ENCODE measurements at places on chromosomes 2 and 18. TPM values are rescaled to one million over a fixed set of nuclear protein-coding genes. Genes with fewer than 3 reads are reported as not detected.
A peak's percentile ranks its signal among the peaks of the same experiment; 100 is the strongest.

Gene UGT1A5
- total RNA-seq, result 0.32 TPM

Gene STRN
- 37.3 TPM for total RNA-seq

Gene CRYBA2
- not detected for total RNA-seq

Gene ITGA4
- 3.3 TPM for total RNA-seq

Gene MC4R
- not detected for total RNA-seq

Gene CAPN14
- total RNA-seq, result 1.3 TPM

Gene B3GNT7
- 1.2 TPM for total RNA-seq

Gene SPDYA
- 0.42 TPM for total RNA-seq

Gene C2orf66
- total RNA-seq, result 0.13 TPM

Gene RGPD4
- total RNA-seq, result not detected

Gene TOGARAM2
- total RNA-seq, result 0.17 TPM

Gene GPR45
- not detected for total RNA-seq

Gene SRD5A2
- total RNA-seq, result not detected

GRCh38 chr2:128914320-128914719 is 595.7 kb upstream of the HS6ST1 start:
- no peak for DNase-seq

GRCh38 chr2:182858671-182859070 is 7.8 kb downstream of the FRZB start:
- no peak for DNase-seq

DNA sequence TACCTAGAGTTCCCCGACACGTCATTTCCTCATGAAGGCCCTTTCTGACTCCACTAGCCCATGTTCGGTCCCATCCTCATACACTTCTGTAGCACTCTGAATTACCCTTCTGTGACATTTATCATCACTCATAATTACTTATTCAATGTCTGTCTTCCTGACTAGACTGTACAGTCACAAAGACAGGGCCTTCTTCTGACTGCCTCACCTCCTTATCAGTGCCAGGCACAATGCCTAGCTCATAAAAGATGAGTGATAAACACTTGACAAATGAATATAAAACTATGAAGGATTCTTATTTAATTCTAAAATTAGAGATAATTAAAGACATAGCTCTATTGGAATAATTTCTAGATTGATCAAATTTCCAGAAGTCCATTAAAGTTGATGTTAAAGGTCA is 1.4 kb upstream of the UBXN4 start:
- DNase-seq, result no peak

- no peak for DNase-seq
These were observed 18.7 kb upstream of the KCTD1 start for GRCh38 chr18:26566874-26567555.

- no peak for DNase-seq
These were observed 108.2 kb upstream of the TWIST2 start for GRCh38 chr2:238739668-238740067.

- no peak for DNase-seq
These were observed 4.2 kb downstream of the STAMBP start for GRCh38 chr2:73832930-73833329.

- DNase-seq, result no peak
These were observed 19.4 kb downstream of the THAP4 start for GRCh38 chr2:241617431-241618154.

DNA sequence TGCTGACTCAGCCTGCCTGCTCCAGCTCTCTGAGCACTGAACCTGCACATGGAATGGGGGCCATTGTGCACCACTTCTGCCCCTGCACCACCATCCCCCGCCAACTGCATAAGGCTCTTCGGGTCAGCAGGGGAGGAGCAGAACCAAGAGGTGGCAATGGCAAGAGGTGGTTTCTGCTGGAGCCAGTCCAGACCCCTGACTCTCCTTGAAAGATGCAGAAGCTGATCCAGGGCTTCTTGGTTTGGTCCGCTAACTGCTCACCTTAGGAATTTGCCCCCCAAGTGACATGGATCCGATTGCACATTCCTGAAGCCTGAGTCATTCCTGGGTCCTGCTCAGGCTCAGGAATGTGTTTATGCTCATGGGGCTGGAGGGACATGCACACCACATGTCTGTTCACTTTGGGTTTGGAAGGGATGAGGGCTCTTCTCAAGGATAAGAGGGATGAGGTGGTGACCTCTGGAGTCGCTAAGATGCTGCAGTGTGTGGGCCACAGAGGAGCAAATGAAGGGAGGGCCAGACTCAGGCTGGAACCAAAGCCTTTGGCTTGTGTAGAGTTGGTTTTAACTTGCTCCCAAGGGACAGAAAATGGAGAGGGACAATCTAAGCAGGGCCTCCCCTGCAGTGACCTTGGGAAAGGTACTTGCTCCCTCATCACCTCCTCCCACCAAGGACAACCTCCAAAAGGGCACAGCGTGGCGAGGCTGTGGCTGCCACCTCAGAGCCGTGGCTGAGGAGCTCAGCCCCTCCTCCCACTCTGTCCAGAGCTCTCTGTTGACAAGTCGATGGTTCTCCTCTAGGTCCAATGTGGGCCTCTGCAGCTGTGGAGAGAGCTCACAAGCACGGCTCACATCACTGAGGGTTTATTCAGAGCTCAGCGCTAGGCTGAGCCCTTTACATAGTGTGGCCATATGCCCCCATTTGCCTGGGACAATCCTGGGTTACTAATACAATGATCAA is 66.2 kb downstream of the HS1BP3 start:
- DNase-seq, result peak; percentile 51

GRCh38 chr2:829047-829446 is 121.6 kb upstream of the SNTG2 start:
- DNase-seq, result no peak

DNA sequence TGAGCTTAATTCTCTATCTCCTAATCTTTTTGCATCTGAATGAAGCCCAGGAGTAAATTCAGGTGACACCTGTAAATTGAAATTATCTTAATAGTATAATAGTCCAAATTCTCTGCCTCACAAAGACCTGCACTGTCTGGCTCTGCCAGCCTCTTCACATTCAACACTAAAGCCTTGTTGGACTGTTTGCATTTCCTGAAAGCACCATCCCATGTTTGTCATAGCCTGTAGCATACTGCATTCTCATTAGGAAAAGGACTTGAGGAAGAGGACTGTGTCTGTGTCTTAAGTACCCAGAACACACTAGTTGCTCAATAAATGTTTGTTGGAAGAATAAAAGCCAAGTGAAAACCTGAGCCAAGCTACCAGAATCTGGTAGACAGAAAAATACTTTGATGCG is 42.9 kb upstream of the GRHL1 start:
- no peak for DNase-seq

DNA sequence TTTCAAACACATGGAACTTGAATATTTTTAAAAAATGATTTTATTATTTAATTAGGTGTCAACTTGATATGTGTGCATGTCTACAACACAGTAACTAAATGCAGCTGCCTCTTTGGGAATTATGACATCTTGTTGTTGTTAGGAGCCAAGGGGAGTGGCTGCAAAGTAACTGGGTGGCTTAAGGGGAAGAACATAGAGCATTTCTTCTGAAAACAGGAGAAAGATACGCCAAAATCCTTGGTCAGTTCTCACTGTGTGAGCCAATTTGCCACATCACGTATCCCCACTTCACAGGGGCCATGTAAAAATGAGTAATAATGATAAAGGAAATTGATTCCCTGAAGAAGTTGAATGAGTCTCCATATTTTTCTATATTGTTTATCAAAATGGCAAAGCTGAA is 309.8 kb upstream of the COL3A1 start:
- DNase-seq, result no peak

DNA sequence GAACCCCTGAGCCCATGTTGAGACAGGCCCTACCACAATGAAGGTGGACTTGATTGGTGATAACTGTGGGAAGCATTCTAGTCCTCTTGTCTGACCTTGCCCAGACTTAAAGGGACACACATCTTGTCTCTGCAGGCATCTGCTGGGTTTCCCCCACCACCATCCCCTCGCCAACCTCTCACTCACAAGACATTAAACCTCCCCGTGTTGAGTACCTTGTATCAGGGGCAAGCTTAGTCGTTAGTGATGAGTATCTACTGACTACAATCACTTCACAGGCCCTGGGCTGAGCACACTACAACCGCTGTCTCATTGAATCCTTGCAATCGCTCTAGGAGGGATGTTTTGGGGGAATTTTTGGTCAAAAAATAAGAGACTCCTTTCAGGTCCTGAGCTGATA is 86.0 kb downstream of the ICOS start:
- DNase-seq, result no peak

GRCh38 chr2:207071820-207072219 is 93.9 kb downstream of the KLF7 start:
- no peak for DNase-seq

DNA sequence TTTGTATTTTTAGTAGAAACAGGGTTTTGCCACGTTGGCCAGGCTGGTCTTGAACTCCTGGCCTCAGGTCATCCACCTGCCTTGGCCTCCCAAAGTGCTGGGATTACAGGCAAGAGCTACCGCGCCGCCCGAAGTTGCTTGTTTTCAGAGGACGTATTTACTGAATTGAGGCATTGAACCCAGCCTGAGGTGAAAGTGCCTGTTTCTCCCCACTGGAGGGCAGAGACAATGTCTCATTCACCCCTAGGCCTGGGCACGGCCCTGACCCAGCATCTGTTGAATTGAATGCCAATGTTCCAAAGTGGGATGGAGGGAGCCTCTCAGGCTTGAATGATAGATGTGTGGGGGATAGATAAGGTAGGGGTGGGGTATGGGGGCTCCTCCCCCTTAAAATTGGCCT is 4.5 kb upstream of the TMBIM1 start:
- no peak for DNase-seq

DNA sequence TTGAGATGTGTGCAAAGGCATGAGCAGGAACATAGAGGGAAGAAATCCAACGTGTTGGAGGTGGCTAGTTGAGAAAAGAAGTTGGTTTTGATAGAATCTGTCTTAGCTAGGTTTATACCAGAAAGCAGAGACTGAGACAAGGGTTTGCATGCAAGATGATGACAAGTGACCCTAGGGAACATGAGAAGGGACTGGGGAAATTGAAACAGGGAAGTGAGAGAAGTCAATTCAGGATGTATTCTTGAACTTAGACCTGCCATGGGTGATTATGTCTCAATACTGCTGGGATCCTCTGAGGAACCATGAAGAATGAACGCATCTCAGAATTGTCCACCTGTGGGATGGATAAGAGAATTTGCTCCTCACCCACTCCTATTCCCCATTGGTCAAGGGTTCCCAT is 20.5 kb downstream of the IL36A start:
- DNase-seq, result no peak

DNA sequence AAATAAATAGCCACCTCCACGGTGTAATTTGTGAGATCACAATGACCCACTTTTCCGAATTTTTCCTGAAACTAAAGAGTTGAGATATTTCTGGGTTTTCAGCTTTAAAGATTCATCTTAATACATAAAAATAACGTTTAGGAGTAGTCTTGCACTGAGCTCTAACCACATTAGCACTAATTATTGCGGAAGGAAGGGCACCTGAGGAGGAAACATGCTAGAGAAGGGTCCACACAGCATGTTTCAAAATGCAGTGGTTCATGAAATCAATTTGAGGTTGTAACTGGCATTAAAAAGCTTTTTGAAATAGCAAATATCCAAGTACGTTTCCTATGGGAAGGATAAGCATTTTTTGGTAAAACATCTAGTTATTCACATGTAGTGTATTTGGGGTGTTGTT is 8.4 kb downstream of the INPP4A start:
- DNase-seq, result no peak

- DNase-seq, result no peak
These were observed 14.5 kb downstream of the RNF144A start for GRCh38 chr2:6931753-6932152.

DNA sequence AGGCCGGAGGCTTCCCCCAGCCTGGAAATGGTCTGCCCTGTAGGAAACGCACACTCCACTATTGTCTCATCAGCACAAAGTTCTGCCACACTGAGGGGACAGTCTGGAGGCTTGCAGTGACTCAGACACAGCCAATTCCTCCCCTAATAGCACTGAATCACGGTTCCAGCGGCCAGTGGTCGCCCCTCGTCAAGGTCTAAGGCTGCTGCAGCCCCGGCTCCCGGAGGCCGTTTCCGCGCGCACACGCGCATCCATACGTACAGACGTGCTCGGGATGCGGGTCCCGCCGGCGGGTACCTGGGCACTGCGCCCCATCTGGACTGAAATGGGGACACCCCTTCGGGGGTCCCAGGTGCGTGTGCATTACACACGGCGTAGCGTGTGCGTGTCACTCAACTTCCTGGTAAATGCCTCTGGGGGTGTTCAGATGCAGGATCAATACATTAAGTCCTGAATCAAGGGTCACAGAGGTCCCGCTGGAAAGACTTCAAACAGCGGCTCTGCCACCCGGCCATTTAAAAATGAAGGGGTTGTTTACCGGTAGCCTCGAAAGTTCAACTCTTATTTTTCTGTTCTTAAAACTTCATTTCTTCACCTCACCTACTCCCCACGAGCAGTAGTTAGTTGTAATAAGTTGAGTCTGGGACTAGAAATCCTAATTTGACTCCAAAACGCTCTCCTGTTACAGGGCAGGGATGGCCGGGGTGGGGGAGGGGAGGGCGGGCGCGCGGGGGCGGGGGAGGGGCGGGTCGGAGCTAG is 572 bp upstream of the ZNF516 start:
- peak; percentile 91 for DNase-seq

DNA sequence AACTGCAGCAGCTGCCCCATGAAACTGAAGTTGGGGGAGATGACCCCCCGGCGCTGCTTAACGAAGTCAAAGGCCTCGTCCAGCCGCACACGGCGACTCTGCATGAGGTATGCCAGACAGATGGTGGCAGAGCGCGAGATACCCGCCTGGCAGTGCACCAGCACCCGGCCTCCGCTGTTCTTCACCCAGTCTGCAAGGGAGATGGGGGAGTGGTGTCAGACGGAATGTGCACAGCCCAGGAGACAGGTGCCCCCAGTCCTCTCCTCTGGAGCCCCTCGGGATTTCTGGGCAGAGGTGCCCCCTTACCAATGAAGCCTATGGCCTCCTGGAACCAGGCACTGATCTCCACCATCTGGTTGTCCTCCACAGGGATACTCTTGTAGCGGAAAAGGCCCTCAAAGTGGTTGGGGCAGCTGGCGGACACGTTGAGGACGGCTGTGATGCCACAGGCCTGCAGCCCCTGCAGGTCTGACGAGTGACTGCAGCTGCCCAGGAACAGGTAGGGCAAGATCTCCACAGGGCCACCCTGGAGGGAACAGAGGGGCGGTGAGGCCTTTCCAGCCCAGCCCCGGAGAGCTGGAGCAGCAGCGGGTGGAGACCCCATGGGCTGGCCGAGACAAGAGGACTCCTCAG is 1.3 kb downstream of the DUSP2 start:
- DNase-seq, result no peak

DNA sequence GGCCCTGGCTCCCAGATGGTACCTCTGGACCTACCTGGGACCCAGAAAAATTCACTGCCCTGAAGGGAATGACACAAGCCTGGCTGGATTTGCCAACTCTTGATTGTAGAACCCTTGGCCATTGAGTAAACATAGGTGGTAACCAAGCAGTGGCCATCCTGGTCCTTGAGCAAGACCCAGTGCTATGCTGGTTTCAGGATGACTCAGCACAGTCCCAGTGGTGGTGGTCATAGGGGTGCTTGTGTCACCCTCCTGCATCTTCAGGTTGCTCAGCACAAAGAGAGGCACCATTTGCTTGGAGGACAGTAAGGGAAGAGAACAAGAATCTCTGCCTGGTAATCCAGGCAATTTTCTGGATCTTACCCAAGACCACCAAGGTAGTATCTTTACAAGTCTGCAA is 52.9 kb downstream of the UPP2 start:
- no peak for DNase-seq

GRCh38 chr2:112084689-112085374 is 29.8 kb downstream of the TMEM87B start:
- no peak for DNase-seq
